ENCODE measurements at places on chromosomes 4 and X.
A peak's percentile ranks its signal among the peaks of the same experiment; 100 is the strongest.

DNA sequence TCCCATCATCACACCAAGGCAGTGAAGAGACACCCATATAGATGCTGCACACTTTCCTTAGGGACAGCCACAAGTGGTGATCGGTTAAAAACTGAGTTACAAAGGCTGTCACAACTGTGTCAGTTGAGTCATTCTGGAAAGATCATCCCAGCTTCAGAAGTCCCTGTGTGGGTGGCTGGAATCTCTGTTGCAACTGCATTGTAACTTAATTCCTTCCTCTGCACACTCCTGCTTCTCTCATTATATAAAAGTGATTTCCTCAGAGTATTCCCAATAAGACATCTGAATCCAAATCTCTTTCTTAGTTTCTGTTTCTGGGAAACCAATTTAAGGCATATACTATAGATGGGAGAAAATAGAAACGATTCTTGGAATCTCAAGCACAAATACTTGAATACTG lies 88.1 kb downstream of the FSTL5 start:
- no peaks in the 10 kb centered on the region for H3K27me3 ChIP-seq
- no peak overlapping the region for H3K4me3 ChIP-seq
- H3K36me3 ChIP-seq, result no peaks in the 10 kb centered on the region
- no peak for DNase-seq

- H3K4me1 ChIP-seq, result peaks cover 4% of the 10 kb centered on the region
- no peaks in the 10 kb centered on the region for H3K36me3 ChIP-seq
- H3K4me3 ChIP-seq, result no peak overlapping the region
These were observed 2.0 kb downstream of the ERCC6L start for GRCh38 chrX:72236841-72237240.

- no peak for DNase-seq
- H3K4me1 ChIP-seq, result peaks cover 13% of the 10 kb centered on the region
- peak overlapping the region; percentile 22 for H3K27ac ChIP-seq
- no peak overlapping the region for H3K4me3 ChIP-seq
These were observed 26.1 kb downstream of the RNF4 start for GRCh38 chr4:2494992-2495391.

GRCh38 chr4:8322794-8323704 lies 53.5 kb downstream of the HTRA3 start:
- no peaks in the 10 kb centered on the region for H3K27me3 ChIP-seq
- H3K4me1 ChIP-seq, result no peaks in the 10 kb centered on the region
- no peak for DNase-seq
- H3K4me3 ChIP-seq, result no peak overlapping the region

DNA sequence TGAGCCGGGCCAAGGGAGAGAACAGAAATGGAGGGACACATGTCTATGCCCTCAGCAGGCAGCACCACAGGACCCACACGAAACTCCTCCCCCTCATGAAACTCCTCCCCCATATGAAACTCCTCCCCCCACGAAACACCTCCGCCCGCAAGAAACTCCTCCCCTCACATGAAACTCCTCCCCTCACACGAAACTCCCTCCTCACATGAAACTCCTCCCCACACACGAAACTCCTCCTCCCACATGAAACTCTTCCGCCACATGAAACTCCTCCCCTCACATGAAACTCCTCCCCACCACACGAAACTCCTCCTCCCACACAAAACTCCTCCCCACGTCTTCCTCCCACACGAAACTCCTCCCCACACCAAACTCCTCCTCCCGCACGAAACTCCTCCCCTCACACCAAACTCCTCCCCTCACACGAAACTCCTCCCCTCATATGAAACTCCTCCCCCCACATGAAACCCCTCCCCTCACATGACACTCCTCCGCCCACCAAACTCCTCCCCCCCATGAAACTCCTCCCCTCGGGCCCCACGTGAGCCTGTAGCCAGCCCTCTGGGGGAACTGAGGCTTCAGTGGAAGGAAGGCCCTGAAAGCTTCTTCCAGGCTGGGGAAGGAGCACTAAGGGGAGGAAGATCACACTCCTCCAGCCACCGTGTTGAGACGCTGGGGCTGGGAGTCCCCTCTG lies 15.2 kb downstream of the ADRA2C start:
- H3K4me1 ChIP-seq, result peaks cover 52% of the 10 kb centered on the region
- H3K36me3 ChIP-seq, result no peaks in the 10 kb centered on the region
- peaks cover 12% of the 10 kb centered on the region for H3K27me3 ChIP-seq

- H3K36me3 ChIP-seq, result peaks cover 23% of the 10 kb centered on the region
- no peak for DNase-seq
- H3K4me3 ChIP-seq, result no peak overlapping the region
- no peaks in the 10 kb centered on the region for H3K4me1 ChIP-seq
- H3K27ac ChIP-seq, result no peak overlapping the region
- no peaks in the 10 kb centered on the region for H3K27me3 ChIP-seq
These were observed 57.0 kb downstream of the HPGDS start for GRCh38 chr4:94285666-94286065.
